ENCODE measurements at places on chromosomes 4 and X.

DNA sequence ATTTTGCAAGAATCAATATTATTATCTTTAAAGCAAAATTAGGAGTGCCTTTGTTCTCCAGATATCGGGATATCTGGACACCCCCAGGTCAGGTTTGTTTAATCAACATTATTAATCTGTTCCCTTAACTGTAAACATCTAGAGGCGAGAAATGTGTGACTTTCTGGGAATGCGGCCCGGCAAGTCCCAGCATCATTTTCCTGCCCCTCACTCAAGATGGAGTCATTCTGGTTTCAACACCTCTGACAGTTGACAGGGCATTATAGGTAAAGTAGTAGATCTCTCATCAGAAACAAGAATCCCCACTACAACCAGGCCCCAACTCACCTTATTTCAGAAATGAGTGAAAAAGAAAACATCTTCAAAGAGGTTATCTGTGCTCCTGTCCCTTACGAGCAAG is 331.6 kb upstream of the ZFP42 start:
- no peak for DNase-seq

DNA sequence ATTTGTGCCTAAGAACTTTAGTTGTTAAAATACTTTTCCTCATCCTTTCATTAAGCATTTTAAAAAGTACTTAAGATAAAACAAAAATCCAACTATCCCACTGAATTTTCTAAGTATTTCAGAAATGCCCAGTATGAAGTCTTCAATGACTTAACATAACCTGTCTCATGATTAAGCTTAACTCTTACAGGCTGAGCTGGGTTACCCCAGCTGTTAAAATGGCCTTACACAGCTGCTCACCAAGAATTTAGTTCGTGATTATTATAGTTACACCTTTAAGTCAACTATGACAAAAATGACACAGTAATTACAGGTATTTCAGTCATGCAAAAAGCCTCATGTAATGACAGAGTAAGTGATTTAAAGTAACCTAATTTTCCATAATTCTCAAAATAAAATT is 145.7 kb downstream of the FBXW7 start:
- no peak for DNase-seq

DNA sequence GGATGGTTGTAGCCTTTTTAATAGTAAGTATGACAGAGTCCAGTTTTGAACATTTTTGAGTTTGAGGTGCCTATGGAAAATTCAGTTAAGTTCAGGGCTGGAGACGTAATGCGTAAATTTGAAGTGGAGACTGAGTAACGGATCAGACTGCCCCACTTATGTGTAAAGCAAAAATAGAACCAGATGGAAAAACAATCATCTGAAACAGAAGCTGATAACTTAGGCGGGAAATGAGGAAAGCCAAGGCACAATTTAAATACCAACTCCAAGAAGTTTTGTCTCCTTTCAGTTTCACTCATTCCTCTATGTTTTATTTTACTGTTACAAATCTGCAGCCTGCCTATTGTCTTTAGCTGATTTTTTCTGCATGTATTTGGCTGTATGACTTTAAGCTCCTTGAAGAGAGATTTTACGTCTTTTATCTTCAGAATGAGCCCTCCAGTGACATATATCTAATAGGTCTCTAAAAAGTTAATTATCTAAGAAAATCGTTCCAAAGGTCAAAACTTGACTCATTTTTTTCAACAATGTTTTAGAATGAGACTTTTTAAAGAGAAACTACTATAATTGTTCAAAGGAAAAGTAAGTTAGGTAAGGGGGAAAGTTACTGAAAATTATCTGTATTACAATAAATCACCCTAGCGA is 1.1 kb downstream of the SGCB start:
- no peak for DNase-seq

DNA sequence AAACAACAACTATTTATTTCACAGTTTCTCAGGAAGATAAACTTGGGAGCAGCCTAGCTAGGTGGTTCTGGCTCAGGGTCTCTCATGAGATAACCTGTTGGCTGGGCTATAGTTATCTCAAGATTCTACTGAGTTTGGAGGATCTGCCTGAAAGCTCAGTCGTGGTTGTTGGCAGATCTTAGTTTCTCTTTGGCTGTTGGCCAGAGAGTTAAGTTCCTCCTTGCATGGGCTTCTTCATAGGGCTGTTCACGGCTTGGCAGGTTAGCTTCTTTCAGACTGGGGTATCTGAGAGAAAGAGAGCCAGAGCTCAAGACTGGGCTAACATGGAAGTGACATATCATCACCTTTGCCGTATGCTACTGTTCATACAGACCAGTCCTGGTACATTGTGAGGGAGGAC is 28.7 kb downstream of the SEC24B start:
- DNase-seq, result no peak

- DNase-seq, result no peak
Observed at GRCh38 chr4:3115637-3116270, 41.3 kb downstream of the HTT start.

DNA sequence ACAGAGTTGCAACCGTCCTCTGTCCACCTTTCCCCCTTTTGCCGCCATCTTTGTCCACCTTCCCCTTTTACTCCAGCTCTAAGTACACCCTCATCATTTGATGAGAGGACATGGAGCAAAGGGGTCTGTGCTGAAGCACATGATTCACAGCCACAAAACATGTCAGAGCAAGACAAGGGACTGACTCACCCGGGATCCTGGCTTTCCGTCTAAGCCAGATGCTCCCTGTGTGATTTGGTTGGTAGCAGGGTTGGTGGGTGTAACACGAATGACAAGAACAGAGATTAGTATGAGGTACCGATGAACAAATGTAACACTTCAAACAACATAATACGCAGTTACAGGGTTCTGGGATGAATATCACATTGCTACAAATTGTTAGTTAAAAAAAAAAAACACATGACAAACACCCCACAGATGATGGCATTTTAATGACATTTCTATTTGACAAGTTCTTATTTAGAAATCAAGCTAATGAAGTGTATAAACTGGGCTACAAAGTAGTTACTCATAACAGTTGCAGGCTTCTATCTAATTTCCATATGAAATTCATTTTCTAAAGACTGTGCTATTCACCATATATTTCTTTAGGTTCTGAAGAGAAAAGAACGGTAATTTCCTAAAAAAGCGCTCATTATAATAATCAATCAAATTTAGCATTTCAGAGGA is 71.4 kb upstream of the ETNPPL start:
- DNase-seq, result peak; percentile 36

DNA sequence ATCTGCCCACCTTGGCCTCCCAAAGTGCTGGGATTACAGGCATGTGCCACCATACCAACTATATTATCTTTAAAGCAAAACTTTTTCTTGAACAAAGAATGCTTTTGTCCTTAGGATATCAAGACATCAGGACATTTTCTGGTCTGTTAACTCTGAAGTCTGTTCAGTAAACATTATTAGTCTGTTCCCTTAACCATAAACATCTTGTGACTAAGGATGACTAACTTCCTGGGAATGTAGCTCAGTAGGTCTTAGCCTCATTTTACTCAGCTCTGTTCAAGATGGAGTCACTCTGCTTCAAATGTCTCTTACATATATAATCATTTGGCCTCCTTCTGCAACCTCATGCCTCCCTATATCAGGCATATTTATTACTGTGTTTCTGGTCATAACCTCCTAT is 122.9 kb downstream of the UBE2NL start:
- peak; percentile 43 for DNase-seq

- DNase-seq, result peak; percentile 77
Observed at GRCh38 chr4:122831515-122832196, 5.0 kb downstream of the FGF2 start.

- no peak for DNase-seq
Observed at GRCh38 chr4:9835430-9835829, 54.0 kb downstream of the DRD5 start.

DNA sequence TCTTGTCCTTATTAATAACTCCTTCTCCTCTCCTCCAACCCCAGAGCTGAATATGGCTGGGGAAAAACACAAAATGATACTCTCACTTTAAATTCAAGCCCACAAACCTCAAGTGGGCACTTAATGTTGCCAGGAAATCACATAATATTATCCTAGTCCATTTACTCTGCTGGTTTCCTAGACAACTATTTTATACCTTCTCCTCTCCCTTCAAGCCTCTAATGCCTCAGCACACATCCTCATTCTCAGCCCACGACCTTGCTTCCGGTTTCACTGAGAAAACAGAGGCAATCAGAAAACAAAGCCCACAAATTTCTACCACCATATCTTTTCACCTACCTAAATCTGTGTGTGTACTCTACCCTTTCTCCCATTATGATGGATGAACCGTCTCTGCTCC is 12.1 kb upstream of the CLCN5 start:
- DNase-seq, result peak; percentile 6

- no peak for DNase-seq
Observed at GRCh38 chr4:106245176-106245575, 70.8 kb downstream of the TBCK start.

DNA sequence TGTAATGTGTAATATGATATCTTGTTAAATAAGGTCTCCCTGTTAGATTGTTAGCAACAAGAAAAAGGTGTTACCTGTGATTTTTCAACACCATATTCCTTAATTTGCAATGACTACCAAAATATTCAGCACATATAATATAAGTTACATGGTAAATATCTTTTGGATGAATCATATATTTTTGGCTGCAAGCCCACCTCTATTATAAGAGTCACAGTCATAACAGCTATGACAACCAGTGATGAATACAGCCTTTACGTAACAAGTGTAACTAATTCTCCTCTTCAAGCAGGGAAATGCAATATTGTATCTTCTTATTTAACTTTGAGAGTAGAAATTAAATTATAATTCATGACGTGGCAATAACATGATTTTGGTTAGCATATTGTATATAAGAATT is 187.0 kb downstream of the NLGN4X start:
- DNase-seq, result no peak

DNA sequence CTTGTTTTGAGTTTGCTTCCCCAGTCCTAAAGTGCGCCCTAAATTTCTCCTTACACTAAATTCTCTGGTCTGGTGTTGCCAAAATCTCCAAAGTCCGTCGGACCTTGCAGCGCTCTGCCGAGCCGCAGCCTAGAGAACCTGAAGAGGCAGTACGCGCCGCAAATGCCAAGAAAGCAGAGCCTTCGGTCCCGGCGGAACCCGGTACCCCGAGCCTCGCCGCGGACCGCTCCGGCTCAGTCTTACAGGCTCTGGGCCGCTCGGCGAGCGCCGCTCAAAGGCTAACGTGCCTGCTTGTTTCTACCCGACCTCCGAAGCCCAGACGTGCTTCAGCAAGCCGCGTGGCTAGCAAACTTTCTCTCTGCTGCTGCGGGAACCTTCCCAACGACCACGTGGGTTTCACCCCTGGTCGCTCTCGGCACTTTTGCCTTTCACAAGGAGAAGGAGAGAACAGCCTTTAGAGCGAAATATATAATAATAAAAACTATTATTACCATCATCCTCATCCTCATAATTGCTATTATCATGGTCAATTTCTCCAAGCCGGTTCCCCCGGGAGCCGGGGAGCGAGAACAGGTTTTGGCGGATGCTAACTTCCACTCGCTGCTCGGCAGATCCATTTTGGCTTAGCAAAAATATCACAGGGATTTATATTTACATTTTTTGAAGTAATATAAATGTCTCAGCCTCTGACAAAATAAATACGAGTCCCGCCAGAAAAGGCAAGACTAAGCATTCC is 2.2 kb upstream of the HTR2C start:
- peak; percentile 2 for DNase-seq

- DNase-seq, result no peak
Observed at GRCh38 chrX:118156254-118156952, 39.8 kb upstream of the KLHL13 start.

DNA sequence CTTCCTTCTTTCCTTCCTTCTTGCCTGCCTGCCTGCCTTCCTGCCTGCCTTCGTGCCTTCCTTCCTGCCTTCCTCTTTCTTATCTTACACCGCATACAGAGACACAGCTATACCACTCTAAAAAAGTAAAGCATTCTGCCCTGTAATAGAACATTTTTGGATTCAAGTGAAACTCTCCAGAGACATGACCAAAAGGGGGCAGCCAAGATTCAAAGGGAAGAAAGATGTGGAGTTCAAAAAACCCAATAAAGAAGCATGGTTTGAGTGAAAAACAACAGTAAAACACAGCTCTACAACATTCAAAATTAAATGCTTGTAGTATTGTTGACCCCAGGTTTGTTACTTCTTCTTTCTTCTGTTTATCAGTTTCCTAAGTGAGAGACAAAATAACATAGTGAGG is 914.9 kb upstream of the PCDH7 start:
- DNase-seq, result peak; percentile 39

DNA sequence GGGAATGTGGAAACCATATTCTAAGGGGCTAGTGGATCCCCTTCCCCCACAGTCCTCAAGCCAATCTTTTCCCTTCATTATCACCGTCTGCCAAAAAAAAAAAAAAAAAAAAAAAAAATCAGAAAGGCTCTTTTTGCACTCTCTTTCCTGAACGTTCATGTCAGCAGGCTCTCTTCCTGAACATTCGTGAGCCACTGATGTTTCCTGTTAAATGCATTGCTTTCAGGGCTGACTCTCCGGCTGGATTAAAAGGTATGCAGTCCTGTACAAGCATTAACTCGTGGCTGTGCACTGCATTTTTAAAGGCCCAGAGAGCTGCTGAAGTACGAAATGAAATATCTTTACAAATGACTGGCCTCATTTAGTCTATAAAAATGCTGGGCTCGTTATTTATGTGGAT is 34.0 kb upstream of the TSPAN5 start:
- no peak for DNase-seq

DNA sequence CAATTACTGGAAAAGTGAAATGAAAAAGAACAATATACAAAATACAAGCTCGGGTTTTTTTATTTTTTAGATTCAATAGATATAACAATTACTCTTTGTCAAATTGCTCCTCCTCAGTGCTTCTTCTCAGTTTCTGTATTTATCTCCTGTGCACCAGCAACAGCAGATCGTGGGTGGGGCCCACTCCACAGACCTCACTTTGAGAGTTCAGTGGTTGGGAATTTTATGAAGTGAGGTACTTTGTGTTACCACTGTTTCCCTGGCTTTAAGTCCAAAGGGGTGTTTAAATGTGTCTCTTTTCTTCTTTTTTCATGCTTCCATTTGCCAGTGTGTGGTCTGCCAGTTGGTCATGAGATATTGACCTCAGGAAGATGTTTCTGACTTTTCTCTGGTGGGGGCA is 54.4 kb downstream of the KIT start:
- no peak for DNase-seq

DNA sequence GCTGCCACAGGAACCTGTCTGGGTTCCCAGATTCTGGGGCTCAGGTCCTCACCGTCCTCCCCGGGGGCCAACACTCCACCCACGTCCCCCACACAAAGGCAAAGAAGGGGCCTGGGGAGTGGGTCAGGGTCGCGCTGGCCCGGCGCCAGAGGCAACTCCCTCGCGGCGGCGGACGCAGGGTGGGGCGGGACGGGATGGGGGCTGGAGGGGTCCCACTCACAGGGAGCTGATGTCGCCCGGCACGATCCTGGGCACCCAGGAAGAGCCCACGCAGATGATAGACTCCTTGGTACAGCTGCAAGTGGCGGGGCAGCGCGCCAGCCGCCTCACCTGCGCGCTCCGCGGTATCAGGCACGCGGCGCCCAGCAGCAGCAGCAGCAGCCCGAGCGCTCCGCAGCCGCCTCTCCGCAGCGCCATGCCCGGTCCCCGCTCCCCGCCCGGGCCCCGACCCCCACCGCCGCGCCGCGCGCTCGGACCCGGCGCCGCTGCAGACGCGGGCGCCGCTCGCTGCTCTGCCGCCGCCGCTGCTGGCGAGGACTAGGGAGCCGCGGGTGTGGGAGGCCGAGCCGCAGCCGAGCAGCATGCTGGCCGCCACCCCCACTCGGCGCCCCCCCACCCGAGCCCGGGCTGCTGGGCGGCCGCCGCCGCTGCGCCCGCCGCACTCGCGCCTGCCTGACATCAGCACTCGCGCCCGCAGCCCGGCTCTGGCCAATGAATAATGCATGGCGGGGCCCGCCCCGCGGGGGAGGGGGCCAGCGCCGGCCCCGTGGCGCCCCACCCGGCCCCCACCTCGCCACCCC is at the start of gene LGI2:
TSS of gene LGI2 (minus strand) at position 670 of the 800 bp plus-strand sequence. CDS start at position 417, 253 bp downstream.
- no peak for DNase-seq

All from M059J (cell line).